ENCODE measurements at places on chromosomes 12 and 14. TPM values are rescaled to one million over a fixed set of nuclear protein-coding genes. Genes with fewer than 3 reads are reported as not detected.

The PTHLH gene
- 2.5 TPM for total RNA-seq

GRCh38 chr14:33297565-33297964, 358.9 kb downstream of the NPAS3 start:
- no peak for DNase-seq

The MYF5 gene
- total RNA-seq = not detected

GRCh38 chr12:121060149-121061001, 21.3 kb upstream of the OASL start:
- DNase-seq = no peak

- no peak for DNase-seq
These were observed 10.7 kb downstream of the NR1H4 start for GRCh38 chr12:100484183-100484886.

DNA sequence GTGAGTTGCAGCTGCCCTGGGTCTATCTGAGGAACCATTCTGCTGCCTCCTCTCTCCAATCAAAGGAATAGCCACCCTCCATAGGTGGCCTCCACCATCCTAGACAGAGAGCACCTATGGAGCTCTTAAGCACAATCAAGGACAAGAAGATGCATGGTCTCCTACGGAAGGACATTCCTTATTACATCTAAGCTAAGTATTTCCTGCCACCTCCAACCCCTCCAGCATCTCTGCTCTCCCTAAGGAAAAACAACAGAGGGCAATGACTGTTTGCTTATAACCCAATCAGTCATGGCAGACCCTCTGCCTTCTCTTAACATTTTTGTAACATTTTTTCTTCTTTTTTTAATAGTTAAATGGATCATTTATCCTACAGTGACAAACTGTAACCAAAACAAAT, 14.8 kb upstream of the OR6J1 start:
- DNase-seq = no peak

- DNase-seq = no peak
These were observed 17.4 kb downstream of the TMPO start for GRCh38 chr12:98532687-98533304.

The SPPL3 gene
- total RNA-seq = 18.4 TPM

GRCh38 chr12:7869137-7869536, 3.6 kb downstream of the SLC2A14 start:
- DNase-seq = no peak

DNA sequence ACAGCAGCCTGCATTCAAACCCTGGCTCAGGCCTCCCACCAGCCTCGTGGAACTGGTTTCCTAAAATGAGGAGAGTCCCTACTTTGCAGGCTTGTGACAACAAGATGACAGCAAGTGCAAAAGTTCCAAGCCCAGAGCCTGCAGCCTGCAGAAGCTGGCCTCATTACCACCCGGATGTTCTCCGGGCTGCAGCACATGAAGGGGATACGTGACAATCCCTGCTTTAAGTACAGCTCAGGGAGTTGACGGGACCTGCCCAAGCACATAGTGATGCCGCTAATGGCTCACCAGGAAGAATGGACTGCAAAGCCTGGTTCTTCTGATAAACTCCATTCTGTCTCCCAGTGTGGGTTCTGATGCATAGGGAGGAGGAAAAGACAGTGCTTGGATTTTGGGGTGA, 15.0 kb downstream of the SSH1 start:
- no peak for DNase-seq

GRCh38 chr12:46261646-46262045, 7.2 kb downstream of the SLC38A1 start:
- no peak for DNase-seq

DNA sequence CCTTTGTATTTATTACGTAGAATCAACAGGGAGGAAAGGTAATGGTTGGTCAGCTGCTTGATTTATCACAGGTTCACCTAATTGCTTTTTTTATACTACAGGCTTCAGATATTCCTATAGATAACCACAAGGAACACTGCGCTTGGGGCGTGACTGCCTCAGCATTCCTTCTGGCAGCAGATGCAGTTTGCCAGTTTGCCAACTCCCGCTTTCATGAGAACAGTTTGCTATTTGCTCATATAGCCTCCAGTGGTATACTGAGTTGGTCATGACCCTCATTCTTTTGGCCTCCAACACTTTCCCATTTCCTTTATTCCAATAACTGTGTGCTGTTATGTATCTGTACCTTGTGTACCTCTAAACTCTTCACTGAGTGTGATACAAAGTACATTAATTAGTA, 38.6 kb upstream of the ACSM4 start:
- no peak for DNase-seq

GRCh38 chr14:36518586-36519430, 1.2 kb downstream of the NKX2-1 start:
- DNase-seq = no peak

DNA sequence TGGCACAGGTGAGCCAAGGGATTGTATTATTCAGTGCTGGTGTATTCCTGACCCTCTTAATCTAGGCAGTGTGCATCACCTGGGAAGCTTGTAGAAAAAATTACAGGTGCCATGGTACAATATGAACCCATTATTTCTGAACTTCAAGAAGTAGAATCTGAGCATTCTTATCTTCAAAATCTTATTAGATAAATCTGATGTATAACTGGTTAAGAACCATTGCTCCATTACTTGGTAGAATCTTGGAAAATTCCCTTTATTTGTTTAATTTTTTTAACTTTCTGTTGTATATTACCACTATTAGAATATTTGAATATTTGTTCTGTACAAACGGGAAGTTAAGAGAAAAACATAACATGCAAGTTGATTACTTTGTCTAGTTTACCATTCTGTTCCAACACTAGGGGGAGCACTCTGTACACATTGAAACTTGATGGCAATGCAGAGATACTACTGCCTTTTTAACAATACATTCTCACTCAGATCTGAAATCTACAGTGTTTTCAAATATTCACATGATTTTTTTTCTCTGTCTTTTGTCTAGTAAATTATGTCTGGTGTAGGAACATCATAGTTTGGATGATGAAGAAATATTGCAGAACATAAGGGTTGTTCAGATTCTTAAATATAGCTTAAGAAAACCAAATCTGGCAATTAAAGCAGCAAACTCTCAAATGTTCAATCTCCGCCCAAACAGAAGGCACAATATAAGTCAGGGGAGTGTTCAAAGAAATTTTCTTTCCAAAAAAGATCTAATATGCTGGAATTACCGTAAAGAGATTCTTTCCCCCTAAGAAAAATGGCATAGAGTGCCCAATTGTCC, 196.6 kb downstream of the PCNX1 start:
- DNase-seq = no peak

- no peak for DNase-seq
These were observed 7.1 kb downstream of the NUAK1 start for GRCh38 chr12:106131676-106132075.

DNA sequence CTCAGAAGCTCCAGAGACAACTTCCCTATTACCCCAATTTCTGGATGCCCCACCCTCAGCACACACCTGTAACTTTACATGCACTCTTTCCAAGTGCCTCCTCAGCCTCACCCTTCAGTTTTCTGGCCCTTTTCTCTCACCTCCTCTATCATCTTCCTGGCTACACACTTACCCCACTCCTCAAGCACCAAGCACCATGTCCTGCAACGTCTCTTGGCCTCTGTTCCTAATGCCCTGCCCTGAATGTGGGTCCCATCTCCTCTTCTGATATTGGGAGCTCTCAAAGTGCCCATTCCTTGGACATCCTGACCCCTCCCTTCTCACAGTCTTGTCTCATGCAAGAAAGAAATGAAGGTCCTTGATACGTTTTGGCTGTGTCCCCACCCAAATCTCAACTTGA, 1.2 kb downstream of the KRT72 start:
- DNase-seq = no peak

DNA sequence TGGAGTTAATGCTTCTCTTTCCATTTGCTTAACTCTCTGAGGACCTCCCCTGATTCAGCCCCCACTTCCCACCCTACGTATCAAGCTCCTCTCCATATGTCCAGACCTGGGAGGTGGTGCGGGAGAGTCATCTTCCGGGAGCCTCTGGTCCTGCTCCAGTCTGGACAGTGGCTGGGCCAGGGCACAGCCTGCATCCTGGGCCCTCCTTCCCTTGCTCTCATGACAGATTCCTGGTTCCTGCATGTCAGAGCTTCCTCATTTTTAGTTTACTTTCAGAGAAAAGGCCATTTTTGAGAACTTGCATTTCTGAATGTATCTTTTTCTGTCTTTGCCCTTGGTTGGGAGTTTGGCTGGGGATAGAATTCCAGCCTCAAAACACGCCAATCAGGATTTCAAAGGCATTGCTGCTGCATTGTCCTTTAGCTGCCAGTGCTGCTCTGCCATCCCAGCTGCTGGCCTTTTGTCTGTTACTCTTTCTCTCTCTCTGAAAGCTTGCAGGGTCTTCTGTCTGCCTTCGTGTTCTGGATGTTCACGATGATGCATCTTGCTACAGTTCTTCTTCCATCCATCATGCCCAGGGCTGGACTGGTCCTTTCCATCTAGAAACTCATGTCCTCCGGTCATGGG, 54.7 kb downstream of the SLC6A12 start:
- DNase-seq = no peak

The TMCC3 gene
- total RNA-seq = 39.6 TPM
